ENCODE measurements at places on chromosomes 13 and 19.
A peak's percentile ranks its signal among the peaks of the same experiment; 100 is the strongest.

DNA sequence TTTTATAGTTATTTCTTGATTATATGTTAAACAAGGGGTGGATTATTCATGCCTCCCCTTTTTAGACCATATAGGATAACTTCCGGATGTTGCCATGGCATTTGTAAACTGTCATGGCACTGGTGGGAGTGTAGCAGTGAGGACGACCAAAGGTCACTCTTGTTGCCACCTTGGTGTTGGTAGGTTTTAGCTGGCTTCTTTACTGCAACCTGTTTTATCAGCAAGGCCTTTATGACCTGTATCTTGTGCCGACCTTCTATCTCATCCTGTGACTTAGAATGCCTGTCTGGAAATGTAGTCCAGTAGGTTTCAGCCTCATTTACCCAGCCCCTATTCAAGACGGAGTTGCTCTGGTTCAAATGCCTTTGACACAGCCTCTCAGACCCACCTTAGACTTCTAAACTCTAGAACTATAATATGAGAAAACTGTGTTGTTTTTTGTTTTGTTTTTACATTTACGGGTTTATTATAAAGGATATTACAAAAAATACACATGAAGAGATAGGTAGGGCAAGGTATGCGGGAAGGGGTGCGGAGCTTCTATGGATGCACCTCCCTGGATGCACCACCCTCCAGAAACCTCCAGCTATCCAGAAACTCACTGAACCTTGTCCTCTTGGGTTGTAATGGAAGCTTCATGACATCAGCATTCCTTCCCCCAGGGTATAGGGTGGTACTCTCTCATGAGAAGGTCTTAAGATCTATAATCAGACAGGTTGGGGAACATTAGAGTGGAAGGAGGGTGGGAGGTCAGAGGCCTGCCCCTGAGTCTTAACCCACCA is 15.8 kb upstream of the SPRYD7 start:
- no peak for DNase-seq

GRCh38 chr19:6890938-6891337 is 3.6 kb downstream of the ADGRE1 start:
- peak; percentile 40 for DNase-seq

GRCh38 chr19:34804115-34804514 is 31.1 kb upstream of the ZNF599 start:
- no peak for DNase-seq

- no peak for DNase-seq
Measured at GRCh38 chr19:46173886-46174480, 25.9 kb downstream of the IGFL2 start.

DNA sequence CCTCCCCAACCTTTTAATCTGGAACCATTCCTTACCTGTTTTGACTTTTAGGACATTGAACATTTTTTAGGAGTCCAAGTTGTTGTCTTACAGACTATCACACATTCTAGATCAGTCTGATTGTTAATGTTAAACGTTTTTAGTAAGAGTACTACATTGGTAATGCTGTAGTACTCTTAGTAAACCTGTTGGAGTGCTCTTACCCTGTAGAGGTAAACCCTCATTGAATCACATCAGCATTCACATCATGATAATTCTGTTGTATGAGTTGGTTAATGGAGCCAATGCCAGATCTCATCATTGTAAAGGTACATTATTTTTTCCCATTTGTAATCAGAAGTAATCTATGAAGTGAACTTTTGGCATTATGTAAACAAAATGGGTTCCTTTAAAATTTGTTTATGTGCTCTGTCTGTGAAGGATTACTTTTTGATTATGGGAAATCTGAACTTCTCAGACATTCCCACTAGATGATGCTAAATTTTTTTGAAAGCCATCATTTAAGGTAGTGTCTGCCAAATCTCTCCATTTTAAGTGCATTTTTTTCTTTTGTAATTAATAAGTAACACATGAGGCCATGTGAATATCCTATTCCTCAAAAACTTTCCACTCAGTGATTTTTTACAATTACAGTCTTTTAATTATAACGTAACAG is 55.2 kb downstream of the VWA8 start:
- no peak for DNase-seq

DNA sequence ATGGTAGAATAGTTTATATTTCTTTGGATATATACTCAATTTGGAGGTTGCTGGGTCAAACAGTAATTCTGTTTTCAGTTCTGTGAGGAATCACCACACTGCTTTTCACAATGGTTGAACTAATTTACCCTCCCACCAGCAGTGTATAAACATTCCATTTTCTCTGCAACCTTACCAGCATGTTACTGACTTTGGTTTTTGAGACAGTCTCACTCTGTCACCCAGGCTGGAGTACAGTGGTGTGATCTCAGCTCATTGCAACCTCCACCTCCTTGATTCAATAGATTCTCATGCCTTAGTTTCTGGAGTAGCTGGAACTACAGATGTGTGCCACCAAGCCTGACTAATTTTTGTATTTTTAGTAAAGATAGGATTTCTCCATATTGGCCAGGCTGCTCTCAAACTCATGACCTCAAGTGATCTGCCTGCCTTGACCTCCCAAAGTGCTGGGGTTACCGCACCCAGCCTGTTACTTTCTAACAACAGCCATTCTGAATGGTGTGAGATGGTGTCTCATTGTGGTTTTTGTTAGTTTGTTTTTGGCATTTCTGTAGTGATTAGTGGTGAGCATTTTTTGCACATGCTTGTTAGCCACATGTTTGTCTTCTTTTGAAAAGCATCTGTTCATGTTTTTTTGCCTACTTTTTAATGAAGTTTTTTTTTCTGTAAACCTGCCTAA is 12.5 kb downstream of the ZNF714 start:
- no peak for DNase-seq

DNA sequence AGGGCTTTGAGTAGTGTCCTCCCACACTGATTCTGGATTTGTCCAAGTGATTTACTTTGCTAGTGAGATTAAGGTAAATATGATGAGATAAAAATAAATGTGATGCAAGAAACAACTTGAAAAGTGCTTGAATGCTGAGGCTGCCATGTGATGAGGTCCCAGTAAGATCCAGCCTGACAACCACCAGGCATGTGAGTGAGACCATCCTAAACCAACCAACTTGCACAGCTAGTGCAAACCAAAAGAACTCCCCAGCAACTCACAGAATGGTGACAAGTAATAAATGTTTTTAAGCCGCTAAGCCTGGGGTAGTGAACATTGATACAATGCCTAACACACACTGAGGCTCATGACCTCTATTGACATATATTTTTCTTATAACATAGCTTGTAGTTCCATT is 13.3 kb upstream of the RBM26 start:
- DNase-seq: no peak

DNA sequence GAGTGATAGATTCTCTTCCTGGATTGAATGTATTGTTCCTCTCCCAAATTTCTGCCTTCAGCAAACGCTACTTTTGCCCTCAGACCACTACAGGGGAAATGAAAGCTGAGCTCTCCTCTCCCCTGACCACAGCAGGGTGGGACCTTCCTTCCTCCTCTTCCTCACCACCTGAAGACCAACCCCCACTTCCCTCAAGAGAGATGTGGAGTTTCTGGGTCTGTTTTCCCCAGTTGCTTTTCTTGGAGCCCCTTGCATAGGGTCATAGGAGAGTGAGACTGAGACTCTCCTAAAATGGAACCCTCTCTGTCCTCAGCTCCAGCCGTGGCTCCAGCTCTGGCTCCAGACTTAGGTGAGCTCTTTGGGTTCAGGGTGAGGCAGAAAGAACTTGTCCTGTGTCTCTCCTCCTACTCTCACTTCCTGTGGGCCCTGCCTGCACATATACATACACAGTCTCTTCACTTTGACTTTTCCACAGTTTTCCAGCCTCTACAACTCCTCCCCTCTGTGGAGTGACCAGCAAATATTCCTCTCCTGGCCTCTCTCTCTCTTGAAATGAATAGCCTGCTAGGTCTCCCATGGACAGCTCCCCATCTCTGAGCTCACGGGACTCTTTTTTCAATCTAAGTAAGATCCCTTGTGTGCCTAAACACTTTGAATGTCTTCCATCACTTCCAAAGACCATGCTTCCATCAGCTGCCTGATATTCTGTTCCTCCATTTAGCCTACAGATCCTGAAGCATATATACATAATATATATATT is 19.2 kb upstream of the ZNF175 start:
- DNase-seq: no peak

- no peak for DNase-seq
Measured at GRCh38 chr19:2113439-2114211, 16.9 kb downstream of the IZUMO4 start.

GRCh38 chr13:110555601-110556223 is 5.8 kb downstream of the RAB20 start:
- no peak for DNase-seq

DNA sequence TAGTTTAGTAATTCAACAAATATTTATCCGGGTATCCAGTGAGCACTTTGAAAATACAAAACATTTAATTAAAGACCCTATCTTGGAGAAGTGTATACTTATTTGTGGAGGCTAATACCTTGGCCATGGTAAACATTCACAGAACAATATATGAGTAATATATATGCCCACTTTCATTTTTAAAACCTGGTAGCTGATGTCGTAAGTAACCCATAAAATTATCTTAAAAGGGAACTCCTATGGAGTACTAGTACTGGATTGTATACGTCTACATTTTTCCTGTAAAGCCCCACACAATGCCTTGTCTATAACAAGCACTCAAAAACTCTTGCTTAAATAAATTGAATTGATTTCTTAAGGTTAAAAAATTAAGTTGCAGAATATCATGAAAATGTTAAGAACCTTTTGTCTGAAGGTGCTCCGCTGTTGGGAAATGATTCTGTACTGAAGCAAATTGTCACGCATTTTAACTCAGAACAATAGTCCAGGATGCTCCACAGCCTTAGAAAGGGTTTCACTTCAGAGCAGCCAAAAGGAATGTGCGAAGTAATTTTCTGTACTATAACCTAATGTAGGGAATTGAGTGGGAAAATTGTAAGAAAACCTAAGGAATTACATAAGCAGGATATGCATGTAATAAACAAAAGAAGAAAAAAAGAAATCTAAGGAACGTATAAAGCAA is 58.9 kb upstream of the C1QTNF9 start:
- DNase-seq: no peak

- no peak for DNase-seq
Measured at GRCh38 chr19:58261968-58262921, 16.5 kb upstream of the ZNF8 start.
